ENCODE measurements at places on chromosomes 12 and 14.

GRCh38 chr14:93533437-93533836 is 102.7 kb downstream of the UNC79 start:
- DNase-seq: no peak

DNA sequence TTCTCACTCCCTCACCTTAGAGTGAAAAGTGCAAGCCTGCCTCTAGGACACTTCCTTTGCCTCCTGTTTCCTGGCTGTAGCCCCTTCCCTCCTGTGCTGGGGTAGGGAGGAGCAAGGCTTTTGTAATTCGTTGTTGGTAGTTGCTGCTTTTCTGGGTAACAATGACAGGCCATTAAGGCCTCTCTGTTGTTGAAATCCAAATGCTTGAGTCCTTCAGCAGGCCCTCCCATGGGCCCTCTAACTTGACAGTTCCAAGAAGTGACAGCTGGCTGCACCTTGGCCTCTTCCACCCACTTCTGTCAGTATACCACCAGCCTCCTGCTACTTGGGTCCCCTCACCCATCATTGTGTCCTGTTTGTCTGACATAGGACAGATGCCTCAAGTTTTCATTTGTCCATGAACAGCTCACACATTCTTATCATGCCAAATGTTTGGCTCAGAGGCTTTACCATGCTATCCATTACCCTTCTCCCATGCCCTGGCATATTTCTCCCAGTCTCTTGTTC is 103.7 kb upstream of the PDE3A start:
- DNase-seq: no peak

GRCh38 chr12:91866566-91866965 is 279.1 kb downstream of the BTG1 start:
- no peak for DNase-seq

DNA sequence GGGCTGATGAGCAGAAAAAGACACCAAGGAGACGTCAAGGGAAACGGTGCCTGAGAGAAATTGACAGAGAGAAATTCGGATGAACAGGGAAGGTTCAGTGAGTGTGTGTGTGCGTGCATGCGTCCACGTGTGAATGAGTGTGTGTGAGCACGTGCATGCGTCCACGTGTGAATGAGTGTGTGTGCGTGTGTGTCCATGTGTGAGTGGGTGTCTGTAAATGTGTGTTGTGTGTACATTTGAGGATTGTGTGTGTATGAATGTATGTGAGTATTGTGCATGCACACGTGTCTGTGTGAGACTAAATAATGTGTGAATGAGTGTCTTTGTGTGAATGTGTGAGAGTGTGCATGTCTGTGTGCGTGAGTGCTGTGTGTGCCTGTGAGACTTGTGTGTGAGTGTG is 137.4 kb upstream of the MED13L start:
- no peak for DNase-seq

- no peak for DNase-seq
Measured at GRCh38 chr12:56086096-56086495, 6.1 kb downstream of the ERBB3 start.

DNA sequence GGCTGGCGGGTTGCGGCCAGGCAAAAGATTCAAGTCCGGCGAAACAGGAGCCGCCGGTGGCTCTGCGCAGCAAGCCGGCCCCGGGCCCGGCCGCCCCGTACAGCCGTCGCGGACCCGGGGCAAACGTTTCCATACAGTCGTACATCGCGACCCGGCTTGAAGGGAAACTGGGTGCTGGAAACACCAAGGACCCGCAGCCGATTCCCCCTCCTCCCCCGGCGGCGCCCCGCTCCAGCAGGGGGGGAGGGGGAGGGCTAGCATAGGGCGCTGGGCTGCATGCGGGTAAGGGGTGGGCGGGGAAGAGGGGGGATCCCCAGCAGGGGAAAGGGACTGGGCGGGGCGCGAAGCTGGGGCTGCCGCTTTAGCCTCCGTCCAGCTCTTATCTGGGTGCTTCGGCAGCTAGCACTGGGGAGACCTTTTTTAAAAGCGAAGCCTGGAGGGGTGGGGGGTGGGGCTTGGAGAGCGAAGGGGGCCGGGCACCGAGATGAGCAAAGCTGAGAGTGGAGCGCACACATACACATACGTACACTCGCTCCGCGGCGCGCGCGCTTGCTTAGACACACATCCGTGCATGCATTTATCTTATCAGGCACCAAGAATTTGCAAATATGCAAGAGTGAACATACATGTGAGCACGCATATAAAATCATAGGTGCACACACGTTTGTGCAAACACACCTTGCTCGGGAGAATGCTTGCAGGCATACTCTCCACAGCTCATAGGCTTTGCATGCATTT is 11.9 kb downstream of the RARG start:
- no peak for DNase-seq

GRCh38 chr14:68042586-68043210 is 223.1 kb downstream of the RAD51B start:
- DNase-seq: no peak

- no peak for DNase-seq
Measured at GRCh38 chr12:63394983-63395382, 244.0 kb upstream of the AVPR1A start.

DNA sequence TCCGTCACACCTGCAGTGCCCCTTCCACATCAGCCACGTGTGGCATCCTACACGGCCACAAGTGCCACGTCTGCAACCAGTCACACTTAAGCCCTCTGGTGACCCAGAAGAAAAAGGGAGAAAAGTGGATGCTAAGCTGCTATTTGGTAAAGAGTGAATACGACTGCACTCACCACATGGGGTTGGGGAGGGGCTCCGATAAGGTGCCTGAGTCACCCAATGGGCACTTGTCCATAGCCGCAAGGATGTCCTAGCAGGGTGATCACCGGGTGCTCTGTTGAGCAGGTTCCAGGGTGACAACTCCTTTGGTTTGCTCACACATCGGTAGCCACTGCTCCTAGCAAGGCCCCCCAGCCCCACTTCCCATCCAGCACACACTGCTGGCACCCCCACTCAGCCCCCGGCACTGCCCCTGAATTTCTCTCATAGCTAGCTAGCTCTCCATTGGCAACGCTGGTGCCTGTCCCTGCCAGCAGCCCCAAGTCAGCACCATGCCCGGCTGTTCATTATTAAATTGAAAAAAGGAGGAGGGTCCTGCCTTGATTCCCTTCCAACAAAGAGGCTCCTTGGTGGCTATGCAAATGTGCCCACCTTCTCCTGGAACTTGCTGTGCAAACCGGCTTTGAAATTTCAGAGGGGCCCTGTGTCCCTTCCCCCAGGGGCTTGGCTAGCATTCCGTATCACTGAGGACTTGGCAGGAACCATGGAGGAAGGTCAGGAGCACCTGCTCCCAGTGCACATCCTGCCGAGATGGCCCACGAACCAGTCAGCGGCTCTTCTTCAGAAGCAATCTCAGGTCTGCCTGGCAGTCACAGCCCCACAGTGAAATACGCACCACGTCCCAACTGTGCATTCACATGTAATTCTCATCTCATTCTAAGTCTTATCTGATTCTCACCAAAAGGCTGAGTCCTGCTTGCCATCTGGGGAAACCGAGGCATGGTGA is 227.7 kb upstream of the DIO3 start:
- no peak for DNase-seq

DNA sequence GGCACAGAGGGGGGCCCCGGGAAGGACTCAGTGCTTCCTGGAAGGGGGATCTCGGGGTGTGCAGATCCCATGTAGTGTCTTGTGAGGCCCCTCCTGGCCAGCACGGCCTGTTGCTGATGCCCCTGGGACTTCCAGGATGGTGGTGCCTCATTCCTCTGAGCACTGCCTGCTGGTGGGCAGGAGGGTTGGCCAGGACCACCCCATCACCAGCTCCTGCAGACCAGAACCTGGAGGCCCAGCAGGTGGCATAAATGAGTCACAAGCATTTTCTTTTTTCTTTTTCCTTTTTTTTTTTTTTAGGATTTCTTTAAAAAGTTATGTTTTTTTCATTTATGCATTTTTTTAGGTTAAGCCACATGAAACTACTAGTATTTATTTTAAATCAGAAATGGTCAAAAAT is 8.0 kb downstream of the MMP17 start:
- no peak for DNase-seq

- no peak for DNase-seq
Measured at GRCh38 chr12:109461049-109461845, 15.9 kb downstream of the KCTD10 start.

DNA sequence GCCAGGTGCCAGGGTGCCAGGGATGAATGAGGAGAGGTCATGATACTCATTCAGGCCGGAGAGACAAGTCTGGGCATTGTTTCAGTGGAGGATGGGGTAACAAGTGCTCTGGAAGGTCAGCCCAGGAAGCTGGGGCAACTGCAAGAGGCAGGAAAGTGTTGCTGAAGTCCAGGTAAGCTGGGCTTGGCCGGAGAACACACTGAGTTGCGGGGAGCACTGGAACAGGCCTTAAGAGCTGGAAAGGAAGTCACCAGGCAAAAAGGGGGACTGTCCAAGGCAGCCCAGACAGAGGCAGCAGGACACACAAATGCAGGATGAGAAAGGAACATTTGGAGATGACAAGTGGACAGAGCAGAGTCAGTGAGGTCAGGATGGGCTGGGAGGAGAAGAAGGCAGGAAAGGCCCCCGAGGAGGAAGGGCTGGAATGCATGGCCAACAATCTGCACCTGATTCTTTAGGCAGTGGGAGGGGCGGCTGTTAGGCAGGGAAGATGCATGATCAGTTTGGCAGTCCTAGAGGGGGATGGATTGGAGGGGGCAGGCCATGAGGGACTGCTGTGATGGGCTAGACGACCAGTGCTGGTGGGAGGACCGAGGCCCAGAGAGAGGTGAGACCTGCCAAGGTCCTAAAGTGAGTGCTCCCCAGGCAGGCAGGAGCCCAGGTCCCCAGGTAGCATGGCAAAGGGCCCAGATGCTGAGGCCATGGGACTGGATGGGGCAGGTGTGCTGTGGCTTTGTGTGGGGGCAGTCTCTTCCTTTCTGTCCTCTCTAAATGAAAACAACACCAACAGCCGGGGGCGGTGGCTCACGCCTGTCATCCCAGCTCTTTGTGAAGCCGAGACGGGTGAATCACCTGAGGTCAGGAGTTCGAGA is 17.2 kb upstream of the HHIPL1 start:
- no peak for DNase-seq

DNA sequence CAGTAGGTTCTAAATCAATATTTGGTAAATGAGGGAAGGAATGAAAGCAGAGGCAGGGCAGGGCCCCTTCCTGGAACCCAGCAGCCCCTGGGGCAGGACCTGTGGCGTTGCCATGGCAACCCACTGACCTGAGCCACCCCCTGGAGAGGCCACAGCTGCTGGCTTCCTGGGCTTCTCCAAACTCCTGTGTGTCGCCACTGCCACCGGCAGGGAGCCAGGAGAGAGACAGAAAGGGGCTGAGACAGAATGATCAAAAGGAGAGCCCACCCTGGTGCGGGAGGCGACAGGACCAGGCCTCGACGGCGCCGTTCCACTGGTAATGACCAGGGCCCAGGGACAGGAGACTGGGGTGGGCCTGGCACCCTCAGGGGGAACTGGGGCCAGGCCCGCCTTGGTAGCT is 18.2 kb downstream of the RFX4 start:
- no peak for DNase-seq

DNA sequence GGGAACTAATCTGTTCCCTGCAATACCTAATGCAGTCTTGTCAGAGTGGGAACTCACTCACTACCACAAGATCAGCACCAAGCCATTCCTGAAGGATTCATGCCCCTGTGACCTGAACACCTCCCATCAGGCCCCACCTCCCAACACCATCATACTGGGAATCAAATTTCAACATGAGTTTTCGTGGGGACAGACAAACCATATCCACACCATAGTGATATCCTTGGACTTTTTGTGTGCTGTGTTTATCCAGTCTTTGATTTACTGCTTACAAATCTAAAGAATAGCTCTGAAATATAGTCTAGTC is 243.5 kb downstream of the FBXL14 start:
- no peak for DNase-seq

GRCh38 chr12:30023186-30023585 is 239.4 kb upstream of the TMTC1 start:
- DNase-seq: no peak

DNA sequence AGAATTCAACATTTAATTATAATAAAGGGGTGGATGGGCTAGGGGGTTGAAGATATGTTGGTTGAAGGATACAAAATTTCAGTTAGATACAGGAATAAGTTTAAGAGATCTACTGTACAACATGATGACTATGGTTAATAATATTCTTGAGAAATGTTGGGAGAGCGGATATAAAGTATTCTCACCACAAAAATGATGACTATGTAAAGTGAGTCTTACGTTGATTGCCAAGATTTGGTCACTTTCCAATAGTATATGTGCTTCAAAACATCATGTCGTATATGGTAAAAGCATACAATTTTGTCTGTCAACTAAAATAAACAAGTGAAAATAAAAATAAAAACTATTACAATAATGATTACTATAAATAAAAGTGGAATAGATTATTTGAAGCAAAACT is 802.0 kb downstream of the C12orf50 start:
- no peak for DNase-seq

GRCh38 chr14:77151245-77151644 is 9.7 kb upstream of the ZDHHC22 start:
- DNase-seq: no peak

DNA sequence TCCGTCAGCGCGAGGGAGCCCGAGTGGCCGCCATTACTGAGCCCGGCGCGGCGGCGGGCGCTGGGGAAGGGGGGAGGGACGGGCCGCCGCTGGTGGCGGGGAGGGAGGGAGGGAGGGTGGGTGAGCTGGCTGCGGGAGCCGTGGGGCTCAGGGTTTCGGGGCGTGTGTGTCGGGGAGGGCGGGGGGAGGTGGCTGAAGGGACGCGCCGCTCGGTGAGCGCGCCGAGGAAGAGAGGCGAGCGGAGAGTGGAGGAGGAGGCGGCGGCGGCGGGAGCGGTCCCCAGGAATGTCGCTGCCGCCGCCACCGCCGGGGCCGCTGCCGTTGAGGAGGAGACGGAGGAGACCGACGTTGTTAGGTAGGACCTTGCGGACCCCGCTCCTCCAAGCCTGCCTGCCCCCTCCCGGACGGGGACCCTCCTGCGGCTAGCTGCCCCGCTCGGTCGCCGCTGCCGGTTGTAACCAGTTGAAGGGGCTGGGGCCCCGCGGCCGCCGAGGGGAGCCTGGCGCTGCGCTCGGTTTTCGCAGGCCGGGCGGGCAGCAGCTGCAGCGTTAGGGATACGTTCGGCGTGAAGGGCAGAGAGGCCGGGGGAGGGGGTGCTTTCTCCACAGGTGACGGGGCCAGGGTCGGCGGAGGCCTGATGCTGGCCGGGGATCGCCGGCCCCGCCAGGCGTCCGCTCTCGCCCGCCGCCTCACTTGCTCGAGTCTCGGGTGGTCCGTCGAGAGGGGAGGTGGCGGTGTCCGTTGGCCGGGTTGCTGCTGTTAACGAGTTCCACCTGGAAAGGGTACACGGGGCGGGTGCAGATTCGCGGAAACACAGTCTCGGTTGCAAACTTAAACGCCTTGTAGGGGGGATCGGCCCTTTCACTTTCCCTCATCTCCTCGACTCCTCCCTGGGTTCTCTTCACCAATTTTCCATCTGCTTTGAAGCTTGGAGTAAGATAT is at the start of gene ARHGAP5:
Gene ARHGAP5, plus strand, starts transcription at position 224 of the 942 bp plus-strand sequence. CDS start 13,366 bp downstream, outside the sequence.
- DNase-seq: no peak

GRCh38 chr14:74089251-74090020 is 4.7 kb downstream of the LIN52 start:
- no peak for DNase-seq

Data from NCI-H2081 treated with DMSO at 0.1 percent for 48 hours (cell line).